ENCODE measurements at places on chromosomes 1 and 21.

DNA sequence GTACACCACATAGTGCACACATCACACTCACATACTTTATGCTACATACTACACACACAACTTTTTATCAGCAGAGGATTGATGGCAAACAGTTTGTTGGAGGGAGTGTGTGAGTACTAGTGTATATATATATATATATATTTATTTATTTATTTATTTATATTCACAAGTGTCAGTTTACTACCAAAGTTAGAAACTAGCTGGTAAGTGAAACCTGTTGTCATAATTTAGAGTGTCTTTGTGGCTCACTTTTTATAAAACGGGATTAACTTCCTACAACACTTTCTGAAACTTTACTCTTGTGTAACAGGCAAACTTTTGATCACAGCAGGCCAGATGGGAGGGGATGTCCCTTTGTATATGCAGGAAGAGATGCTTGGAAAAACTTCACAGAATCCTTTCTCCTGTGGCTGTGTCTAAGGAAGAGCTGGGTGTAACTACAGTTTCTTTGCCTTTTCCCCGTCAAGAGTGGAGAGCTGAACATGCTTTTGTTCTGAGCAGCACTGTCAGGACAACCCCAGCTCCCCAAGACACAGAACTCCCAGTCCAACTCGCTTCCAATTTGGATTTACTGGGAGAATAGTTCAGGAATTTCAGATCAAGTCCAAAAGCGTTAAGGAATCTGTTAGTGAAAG, 1.9 kb upstream of the SAMD13 start:
- DNase-seq, result no peak

- no peak for DNase-seq
Observed at GRCh38 chr1:165536016-165536415, 7.8 kb upstream of the LRRC52 start.

GRCh38 chr21:27366036-27366435, 399.1 kb upstream of the ADAMTS5 start:
- DNase-seq, result no peak

DNA sequence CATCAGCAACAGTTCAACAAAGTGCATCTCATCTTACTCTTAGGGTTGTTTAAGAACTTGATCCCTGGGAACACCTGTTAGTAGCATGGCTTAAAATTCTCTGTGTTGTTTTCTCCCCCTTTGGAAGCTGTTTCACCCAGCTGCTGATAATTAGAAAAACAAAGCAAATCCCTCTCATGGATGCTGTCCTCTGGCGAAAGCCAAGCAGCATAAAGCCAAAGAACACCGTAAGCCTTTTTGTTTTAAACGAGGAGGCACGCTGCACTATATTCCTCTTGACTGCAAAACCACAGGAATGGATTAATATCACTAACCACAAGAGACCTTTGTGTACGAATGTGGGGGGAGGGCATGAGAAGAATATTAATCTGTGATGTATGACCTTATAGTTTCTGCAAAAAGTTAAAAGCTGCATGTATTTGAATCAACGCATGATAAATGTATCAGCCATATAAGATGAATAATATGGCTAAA, 923.2 kb downstream of the LTN1 start:
- DNase-seq, result no peak

GRCh38 chr21:45803618-45804340, 160.3 kb downstream of the PCBP3 start:
- DNase-seq, result no peak

- no peak for DNase-seq
Observed at GRCh38 chr1:242468784-242469183, 55.7 kb downstream of the PLD5 start.

GRCh38 chr1:114718661-114719423, 2.3 kb upstream of the NRAS start:
- no peak for DNase-seq

DNA sequence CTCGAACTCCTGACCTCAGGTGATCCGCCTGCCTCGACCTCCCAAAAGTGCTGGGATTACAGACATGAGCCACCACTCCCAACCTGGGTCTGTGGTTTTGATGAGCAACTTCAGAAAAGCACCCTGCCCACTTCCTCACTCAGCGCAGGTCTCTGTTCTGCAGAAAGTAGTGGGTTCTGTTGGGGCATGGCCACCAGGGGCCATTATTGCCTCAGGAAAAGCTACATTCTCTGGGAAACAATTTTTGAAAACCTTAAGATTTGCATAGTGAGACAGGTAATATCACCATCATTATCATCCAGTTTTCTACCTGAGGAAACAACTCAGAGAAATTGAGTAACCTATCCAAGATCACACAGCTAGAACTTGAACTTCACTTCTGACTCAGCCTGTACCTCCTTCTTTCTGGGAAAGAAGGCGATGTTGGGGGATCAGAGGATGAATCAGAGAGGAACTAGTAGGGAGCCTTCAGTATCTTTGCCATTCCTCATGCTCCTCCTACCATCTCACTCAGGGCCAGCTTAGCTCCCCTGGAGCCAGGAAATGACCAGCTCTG, 7.1 kb upstream of the NES start:
- no peak for DNase-seq

GRCh38 chr1:179953974-179954492, 577 bp upstream of the CEP350 start:
- peak; percentile 29 for DNase-seq

DNA sequence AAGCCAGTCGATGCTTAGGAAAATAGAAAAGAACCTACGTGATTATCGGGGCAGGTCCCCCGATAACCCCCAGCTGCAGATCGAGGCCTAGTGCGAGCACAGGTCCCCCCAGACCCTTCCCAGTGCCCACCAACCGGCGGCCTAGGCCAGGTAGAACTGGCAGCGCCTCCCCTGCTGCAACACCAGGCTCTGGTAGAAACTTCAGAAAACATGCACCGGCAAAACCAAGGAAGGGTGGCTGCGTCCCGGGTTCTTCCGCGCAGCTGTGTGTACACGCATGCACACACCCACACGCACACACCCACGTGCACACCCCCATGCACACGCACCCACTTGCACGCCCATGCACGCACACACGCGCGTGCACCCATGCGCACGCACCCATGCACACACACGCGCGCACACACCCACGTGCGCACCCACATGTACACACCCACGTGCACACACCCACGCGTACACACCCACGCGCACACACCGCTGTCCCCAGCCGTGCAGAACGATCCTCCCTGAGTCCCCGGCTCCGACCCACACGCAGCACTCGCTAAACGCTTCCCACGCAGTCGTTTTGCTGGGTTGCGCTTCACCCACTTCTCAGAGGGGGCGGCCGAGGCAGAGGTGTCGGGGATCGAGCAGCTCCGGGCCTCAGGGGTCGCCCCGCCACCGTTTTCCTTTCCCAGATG, 5.2 kb downstream of the TSPEAR start:
- no peak for DNase-seq

DNA sequence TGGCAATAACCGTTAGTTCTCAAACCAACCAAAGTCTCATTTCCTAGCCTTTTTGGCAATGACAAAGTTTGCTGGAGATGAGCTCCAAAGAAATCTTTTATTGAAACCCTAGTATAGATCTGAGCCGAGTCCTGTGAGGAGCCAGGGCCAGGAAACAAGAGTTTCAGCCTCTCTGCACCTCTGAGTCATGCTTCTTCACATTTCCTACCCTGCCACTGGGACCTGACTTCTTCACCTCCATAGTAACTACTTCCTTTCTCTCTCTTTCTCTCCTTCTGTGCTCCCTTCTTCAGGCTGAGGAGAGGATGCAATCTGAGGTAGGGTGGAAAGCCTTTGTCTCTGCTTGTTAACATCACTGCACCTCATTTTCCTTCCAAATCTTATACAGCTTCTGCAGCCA, 38.7 kb upstream of the IPO9 start:
- DNase-seq, result no peak

DNA sequence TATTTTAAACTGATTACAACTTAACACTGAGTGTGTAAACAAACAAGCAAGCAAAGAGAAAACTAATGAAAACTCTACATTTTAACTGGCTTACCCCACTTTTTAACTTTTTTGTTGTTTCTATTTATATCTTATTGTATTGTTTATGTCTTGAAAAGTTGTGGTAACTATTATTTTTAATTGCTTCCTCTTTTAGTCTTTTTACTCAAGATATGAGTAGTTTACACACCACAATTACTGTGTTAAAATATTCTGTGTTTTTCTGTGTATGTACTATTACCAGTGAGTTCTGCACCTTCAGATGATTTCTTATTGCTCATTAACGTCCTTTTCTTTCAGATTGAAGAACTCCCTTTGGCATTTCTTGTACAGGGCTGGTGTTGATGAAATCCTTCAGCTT, 4.7 kb upstream of the HHAT start:
- DNase-seq, result no peak
